ENCODE measurements at places on chromosomes 12 and 14. TPM values are rescaled to one million over a fixed set of nuclear protein-coding genes. Genes with fewer than 3 reads are reported as not detected.

The TOGARAM1 gene
- 14.0 TPM for total RNA-seq

The CLEC6A gene
- total RNA-seq = not detected

The ABCC9 gene
- under 0.01 TPM for total RNA-seq

The TNS2 gene
- 50.4 TPM for total RNA-seq

The OAS2 gene
- total RNA-seq = 3.3 TPM

The TPH2 gene
- total RNA-seq = not detected

The CCDC196 gene
- total RNA-seq = not detected

The SYT1 gene
- total RNA-seq = 2.9 TPM

The SLC10A1 gene
- total RNA-seq = not detected

The KIF26A gene
- total RNA-seq = 14.6 TPM

The ACVRL1 gene
- total RNA-seq = 629 TPM

The AKAP5 gene
- total RNA-seq = 0.33 TPM

The KERA gene
- not detected for total RNA-seq

The AICDA gene
- not detected for total RNA-seq

The FAM181A gene
- not detected for total RNA-seq

The SGPP1 gene
- 8.8 TPM for total RNA-seq

All from vein endothelial cell (primary cell).